ENCODE measurements at places on chromosomes 3 and 15.

- no peak for DNase-seq
Measured at GRCh38 chr3:10837849-10838248, 21.8 kb downstream of the SLC6A11 start.

DNA sequence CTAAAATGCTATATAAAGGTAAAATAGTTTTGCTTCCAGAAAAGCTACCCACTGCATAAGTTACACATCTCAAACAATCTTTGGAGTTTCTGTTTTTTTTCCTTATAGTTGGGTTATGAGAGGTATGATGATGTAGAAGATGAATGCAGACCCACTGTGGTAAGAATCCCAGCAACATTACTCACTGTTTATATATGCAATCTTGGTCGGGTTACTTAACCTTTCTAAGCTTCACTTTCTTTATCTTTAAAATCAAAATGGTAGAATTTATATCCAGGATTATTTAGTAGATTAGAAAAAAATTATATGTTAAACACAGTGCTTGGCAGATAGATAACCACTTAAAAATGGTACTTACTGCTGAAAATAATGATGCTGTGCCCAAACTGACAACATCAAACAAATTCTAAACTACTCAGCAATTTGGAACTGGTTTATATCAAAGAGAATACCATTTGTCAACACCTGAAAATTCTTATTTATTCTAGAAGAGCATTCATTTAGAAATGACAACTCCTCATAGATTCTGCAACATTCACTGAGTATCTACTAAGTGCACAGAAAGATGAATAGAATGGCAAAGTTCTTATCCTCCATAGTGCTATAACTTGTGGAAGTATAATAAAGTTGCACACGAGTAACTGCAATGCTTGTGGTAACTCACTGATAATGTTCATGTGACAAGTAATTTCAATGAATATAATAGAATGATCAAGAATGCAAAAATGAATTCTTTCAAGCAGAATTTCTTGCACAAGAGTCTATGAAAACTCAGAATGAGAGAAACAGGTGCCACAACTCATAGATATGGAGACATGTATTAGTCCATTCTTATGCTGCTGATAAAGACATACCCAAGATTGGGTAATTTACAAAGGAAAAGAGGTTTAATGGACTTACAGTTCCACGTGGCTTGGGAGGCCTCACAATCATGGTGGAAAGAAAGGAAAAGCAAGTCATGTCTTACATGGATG, 129.0 kb upstream of the SLC7A14 start:
- DNase-seq = no peak

DNA sequence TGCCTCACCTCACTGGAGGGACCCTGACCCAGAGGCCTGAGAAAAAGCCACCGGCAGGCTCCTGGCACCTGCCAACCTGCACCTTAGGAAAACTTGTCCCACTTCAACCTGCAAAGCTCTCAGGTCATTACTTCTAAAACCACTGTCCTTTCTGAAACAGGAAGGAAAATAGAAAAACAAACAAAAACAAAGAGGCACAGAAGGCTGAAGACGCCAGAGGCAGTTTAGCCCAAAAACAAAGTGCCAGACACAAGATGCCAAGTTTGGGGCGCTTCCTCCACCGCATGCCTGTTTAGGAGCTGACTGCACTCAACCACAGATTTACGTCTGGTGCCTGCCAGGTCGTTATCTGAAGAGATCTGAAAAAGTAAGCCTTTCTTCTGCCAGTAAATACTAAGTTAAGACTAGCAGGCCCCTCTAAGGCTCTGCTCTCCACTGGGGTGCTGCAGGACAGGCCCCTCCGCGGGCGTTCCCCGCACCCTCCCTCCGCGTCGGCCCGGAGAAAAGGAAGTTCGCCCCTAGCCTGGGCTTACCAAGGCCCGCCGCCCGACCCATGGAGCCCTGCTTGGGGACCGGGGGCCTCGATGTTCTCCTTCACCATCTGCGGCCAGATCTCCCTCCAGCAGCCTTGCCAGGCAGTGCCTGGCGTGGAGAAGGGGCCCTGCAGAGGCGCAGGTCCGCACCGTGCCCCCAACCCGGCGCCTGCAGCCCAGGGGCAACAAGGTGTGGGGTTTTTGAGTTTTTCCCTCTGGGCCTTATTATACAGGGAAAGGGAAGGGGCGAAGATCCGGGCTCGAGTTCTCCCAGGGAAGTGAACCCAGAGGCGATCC, 1.3 kb downstream of the GOLGA8A start:
- DNase-seq = peak; percentile 32

GRCh38 chr15:88622605-88622975, 1.4 kb downstream of the AEN start:
- no peak for DNase-seq

- DNase-seq = no peak
Measured at GRCh38 chr3:93931597-93932229, 42.0 kb downstream of the PROS1 start.

- DNase-seq = no peak
Measured at GRCh38 chr15:49962044-49962602, 156.9 kb downstream of the ATP8B4 start.
